ENCODE measurements at places on chromosomes 1 and 21.
A peak's percentile ranks its signal among the peaks of the same experiment; 100 is the strongest.

DNA sequence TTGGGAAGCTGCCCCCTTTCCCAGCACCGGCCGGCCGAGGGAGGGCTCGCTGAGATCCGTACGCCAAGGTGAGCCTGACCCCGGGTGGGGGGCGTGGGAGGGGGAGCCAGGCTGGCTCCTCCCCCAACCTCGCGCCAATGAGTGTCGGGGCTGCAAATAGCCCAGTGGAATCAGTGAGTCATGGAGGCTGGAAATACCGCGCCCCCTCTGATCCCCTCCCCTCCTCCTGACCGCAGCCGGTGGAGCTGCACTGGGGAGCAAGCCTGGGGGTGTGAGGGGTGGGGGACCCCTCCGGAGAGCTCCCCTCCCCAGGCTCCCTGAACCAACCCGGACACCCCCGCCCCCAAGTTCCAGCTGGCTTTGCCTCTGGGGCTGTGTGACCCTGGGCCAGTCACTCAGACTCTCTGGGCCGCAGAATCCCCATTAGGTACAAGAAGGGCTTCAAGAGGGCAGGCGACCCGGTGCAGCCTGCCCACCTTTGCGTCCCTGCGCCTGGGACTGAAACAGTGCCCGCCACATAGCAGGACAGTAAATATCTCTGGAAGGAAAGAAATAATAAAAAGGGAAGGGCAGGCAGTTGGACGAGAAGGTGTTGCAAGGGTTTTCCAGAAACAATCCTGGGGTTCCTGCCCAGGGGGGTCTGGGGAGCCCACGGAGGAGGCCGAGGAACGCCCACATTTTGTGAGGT lies 4.5 kb downstream of the HSPB7 start:
- peak; percentile 39 for DNase-seq

GRCh38 chr1:197319631-197320030 lies 51.6 kb downstream of the CRB1 start:
- DNase-seq, result no peak

DNA sequence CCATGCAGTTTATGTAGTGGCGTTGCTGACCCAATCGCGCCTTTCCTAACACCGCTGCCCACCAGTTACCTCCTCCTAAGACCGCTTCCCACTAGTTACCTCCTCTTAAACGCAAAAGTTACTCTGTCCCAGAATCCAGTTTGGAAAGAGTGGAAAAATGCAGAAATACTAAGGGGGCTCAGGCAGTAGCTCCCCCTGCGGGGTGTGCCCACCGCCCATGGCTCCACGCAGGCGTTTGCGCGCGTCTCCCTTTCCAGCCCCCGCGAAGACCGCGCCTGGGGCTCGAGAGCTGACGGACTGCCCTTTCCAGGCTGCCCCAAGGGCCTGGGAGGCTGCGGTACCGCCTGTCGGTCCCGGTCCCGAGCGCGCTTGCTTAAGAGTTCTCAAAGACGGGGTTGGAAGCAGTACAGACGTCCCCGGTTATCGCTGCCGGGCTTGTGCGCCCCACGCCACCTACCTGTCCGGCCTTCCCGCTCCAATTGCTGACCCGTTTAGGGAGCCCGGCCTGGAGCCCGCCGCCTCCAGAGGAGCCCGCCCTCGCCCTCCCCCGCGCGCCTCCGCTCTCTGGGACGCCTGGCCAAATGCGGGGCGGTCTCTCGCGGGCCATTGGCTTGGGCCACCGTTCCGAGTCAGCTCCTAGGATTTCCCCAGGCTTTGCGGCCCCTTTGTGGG lies 414.1 kb upstream of the ESRRG start:
- DNase-seq, result no peak

- no peak for DNase-seq
Measured at GRCh38 chr1:114455102-114455785, 55.8 kb downstream of the TRIM33 start.

GRCh38 chr21:8991088-8991907 lies 1530.1 kb upstream of the TPTE start:
- no peak for DNase-seq

DNA sequence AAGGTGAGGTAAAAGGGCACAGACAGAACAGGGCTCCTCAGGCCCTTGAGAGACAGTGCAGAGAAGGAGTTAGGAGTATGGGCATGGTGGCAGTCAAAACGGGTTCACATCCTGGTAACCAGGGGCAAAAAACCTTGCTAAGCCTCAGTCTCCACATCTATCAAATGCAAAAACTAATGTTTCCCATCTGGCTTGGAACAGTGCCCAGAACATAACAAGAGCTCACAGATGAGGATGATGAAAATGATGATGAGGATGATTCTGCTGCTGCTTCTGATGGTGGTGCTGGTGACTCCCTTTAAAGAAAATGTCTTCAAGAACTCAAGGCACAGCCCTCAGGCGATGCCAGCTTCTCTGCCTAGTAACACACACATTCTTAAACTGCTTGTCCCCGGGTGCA lies 24.1 kb downstream of the HHIPL2 start:
- DNase-seq, result no peak

GRCh38 chr1:179529482-179530195 lies 46.1 kb downstream of the NPHS2 start:
- DNase-seq, result no peak

DNA sequence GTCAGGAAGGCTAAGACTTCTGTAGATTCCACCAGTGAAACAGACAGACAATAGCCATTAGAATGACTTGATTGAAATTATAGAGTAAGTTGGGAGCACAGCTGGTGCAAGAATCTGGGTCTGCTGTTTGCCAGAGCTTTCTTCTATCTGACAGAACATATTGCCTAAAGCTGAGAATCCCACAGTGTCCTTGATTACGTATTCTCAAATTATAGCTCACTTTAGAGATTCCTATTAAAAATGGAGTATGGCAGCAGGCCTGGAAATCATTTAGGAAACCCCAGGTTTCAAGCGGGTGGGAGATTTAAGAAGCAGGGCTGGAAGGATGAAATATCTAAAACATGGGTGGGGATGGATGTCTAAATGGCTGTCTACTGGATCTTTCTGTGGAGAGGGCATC lies 639.7 kb upstream of the CXADR start:
- no peak for DNase-seq

DNA sequence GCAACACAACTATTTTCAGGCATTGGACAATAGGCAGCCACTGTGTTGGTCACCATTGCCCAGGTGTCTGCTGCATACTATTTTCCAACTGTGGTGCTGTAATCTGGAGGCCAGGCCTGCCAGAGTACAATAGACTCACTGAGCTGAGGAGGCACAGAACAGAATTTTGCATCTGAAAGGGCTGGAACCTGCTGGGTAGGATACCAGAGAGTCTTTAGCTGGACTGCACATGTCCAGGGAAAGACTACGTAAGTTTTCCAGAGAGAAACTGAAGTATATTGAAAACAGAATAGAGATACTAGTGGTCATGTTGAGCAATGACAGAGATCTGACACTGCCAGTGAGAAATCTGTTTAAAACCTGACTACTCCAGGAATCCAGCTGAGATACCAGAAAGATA lies 200.8 kb downstream of the RASAL2 start:
- DNase-seq, result no peak

DNA sequence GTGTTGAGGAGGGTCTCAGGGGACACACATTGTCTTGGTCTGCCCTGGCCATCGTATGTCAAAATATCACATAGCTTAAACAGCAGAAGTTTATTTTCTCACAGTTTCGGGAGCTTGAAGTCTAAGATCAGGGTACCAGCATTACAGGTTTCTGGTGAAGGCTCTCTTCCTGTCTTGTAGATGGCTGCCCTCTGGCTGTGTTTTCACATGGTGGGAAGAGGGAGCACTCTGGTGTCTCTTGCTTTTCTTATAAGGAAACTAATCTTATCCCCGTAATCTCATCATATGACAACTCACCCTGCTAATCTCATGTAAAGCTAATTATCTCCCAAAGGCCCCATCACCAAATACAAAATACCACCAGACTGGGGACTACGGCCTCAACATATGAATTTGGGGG lies 246.9 kb upstream of the ST6GALNAC5 start:
- DNase-seq, result no peak

- DNase-seq, result peak; percentile 62
Measured at GRCh38 chr1:156705918-156706656, 704 bp upstream of the CRABP2 start.

Measured in CD4-positive, alpha-beta T cell treated with Interferon gamma for 1 hour (primary cell).